GM23248 (cell line): ENCODE measurements at places on chromosomes 12 and 14. TPM values are rescaled to one million over a fixed set of nuclear protein-coding genes. Genes with fewer than 3 reads are reported as not detected.

MYH6 gene
- total RNA-seq = not detected in 2 replicates

IL22 gene
- not detected in 2 replicates for total RNA-seq

DNA sequence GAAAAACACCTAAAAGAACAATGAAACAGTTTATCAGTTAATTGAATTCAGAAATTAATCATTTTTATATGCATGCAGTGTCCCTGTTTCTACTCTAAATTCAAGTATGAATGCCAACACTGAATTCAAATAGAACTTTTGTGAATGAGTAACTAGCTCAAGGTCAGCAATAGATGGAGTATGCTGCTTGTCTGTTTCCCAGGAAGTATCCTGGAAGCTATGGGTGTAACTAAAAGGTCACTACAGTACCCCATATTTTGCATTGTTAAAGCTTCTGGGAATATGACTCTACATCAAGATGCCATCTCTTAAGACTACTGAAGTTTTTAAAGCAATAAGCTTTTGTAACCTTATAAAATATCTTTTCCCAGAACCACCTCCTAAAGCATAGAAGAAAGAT, 681.4 kb upstream of the FBXO33 start:
- no peak for DNase-seq

DNA sequence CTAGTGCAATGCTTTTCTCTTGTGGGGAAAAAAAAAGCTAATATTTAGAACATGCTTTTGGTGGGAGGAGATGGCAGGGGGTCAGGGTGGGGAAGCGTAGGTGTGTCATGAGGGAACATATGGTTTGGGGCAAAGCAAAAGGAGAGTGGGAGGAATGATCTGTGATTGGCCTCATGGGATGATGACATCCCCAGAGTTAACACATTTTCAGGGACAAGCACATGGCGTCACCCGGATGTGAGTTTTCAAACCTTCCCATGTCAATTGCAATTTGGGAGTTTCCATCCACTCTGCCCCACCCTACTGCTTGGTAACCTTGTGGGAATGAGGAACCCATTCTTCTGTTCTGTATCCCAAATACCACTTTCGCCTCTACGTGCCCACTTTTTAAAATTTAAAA, 164.2 kb downstream of the SSPN start:
- DNase-seq = no peak

DNA sequence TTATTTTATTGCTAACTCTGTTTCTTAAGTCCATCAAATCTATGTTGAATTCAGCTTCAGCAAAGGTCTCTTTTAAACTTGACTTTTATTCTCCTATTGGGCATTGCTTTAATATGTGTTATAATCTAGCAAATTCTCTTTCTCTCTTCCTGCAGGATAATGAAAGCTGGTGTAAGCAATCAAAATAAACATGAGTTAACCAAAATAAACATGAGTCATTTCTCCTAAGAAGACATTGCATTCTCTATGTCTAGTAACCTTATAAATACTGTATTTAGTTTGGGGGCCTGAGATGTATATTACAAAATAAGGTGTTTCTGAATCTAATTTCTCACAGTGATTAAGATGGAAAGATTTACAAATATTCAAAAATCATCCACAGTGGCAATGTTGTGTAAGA, 739.1 kb upstream of the ATXN7L3B start:
- DNase-seq = no peak

CAPZA3 gene
- not detected in 2 replicates for total RNA-seq
